ENCODE measurements at places on chromosomes 2 and 18. TPM values are rescaled to one million over a fixed set of nuclear protein-coding genes. Genes with fewer than 3 reads are reported as not detected.

DNA sequence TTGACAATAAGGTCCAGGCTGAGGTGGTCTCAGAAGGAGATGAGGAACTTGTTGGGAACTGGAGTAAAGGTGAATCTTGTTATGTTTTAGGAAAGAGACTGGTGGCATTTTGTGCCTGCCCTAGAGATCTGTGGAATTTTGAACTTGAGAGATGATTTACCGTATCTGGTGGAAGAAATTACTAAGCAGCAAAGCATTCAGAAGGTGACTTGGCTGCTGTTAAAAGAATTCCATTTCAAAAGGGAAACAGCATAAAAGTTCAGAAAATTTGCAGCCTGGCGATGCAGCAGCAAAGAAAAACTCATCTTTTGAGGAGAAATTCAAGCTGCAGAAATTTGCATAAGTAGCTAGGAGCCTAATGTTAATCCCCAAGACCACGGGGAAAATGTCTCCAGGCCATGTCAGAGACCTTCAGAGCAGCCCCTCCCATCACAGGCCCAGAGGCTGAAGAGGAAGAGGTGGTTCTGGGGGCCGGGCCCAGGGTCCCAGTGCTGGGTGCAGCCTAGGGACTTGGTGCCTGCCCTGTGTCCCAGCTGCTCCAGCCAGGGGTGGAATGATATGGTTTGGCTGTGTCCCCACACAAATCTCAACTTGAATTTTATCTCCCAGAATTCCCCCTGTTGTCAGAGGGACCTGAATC, 73.5 kb downstream of the FIGN start:
- DNase-seq = no peak

GRCh38 chr2:206831442-206831995, 66.1 kb downstream of the FASTKD2 start:
- no peak for DNase-seq

GRCh38 chr18:3269241-3269913, 7.4 kb downstream of the MYL12B start:
- DNase-seq = no peak

DNA sequence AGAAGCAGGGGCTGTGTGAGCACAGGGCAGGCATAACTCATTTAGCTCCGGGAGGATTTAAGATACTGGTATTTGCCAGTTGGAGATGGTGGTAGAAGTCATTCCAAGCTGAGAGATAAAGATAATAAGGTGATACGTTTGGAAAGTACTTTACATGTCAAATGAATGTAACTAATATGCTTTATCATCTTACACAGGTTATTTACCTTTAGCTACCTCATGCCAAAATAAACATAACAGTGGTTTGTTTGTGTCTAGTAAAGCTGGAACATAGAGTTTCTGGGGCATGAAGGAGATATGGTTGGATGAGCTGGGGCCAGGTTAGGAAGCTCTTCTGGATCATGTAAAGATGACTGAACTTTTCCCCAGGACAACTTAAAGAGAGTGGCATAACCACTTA, 126.9 kb upstream of the PIK3C3 start:
- DNase-seq = no peak

GRCh38 chr18:78430131-78430758, 549.4 kb upstream of the SALL3 start:
- DNase-seq = no peak

DNA sequence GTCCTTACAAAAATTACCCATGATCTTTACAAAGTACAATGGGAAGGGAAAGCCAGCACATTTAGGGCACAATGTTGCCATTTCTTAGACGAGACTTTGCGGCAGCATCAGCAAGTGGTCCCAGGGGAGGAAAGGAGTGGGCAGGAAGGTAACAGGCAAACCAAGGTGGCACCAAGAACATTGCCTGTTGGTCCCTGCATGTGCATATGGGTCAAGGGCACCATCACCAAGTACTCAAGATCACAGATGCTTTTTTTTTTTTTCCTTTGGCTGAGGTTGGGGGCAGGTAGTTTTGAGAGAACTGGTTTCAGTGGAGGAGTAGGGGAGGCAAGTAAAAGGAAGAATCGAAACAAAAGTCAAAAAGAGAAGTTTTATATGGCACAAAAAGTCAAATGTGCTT, 752 bp upstream of the CYTIP start:
- no peak for DNase-seq

GRCh38 chr2:23745068-23745725, 181.7 kb downstream of the ATAD2B start:
- DNase-seq = no peak

GRCh38 chr18:3712491-3712890, 262.5 kb downstream of the TGIF1 start:
- DNase-seq = no peak

GRCh38 chr18:76850112-76850511, 27.8 kb downstream of the ZNF236 start:
- no peak for DNase-seq

- peak; percentile 59 for DNase-seq
Measured at GRCh38 chr2:160214461-160215445, 14.7 kb upstream of the ITGB6 start.

CPLX4 gene
- polyA plus RNA-seq = not detected

DSC1 gene
- not detected for polyA plus RNA-seq
